PC-3 (cell line): ENCODE measurements at places on chromosomes 3 and 15. TPM values are rescaled to one million over a fixed set of nuclear protein-coding genes. Genes with fewer than 3 reads are reported as not detected.

Gene PLA2G4B
- 7.0 and 12.2 TPM in 2 replicates for total RNA-seq

Gene FSTL1
- total RNA-seq = 178 and 185 TPM in 2 replicates

Gene LXN
- total RNA-seq = 332 and 471 TPM in 2 replicates

Gene GOLGA8J
- total RNA-seq = not detected in 2 replicates

Gene EXD1
- total RNA-seq = not detected in 2 replicates
